ENCODE measurements at places on chromosomes 6 and 20.

GRCh38 chr6:137102851-137103492, 58.2 kb upstream of the IL20RA start:
- no peak for DNase-seq

GRCh38 chr6:105533301-105533700, 130.4 kb upstream of the PREP start:
- DNase-seq: no peak

DNA sequence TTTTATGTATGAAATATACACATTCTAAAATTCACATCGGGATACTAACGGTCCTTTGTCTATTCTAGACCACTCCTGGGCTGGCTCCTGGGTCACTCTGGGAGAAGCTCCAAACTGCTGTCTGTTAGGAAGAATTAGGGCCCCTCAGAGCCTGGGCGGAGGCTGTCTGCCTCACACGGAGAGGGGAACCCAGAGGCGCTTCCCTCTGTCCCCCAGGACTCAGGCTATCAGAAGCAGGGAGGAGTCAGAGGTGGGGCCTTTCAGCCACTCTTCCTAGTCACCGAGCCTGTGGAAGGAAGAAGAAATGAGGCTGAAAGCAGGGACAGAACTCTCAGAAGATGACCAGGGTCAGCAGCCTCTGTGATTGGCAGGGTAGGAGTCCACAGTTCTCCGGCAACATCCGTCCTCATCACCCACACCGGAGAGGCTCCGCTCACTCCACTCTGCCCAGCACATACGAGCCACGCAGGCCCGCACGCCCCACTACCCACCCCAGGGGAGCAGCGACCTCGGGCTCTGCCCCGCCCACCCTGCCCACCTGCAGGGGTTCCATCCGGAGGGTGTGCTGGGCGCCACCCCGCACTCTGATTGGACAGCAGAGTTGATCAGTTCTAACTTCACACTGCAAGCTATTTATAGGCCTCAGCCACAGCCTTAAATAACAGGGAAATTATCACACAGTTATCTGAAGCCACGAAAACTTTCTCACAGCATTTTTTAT, 182.1 kb upstream of the AFDN start:
- no peak for DNase-seq

GRCh38 chr6:123830120-123830519, 26.5 kb downstream of the NKAIN2 start:
- DNase-seq: no peak

DNA sequence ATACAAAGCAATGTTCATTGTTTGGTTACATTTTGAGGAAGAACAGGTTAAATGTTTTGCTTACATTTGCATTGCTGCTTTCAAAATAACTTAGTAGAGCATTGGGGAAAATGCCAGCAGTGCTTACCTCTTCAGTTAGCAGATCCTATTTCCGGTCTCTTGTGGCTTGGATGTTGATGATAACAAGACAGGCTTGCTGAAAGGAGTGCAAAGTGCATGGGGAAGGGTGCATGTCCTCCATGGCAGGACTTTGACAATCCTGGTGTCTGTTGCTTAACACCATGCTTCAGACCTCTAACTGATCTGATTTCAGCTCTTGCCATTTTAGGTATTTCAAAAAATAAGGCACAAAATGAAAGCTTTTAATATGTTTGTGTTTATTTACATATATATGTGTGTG, 21.1 kb downstream of the TPD52L1 start:
- DNase-seq: no peak

DNA sequence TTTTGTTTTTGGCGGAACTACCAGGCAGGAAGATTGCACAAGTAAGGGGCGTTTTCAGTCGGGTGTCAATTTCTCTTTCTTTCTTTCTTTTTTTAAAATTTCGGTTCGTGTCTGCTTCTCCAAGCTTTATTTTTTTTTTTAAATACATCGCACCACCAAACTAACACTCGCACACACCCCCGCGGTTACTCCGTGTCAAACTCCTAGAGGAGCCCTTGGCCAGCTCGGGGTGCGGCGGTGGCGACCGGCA, 338 bp downstream of the UTRN start:
- DNase-seq: peak; percentile 40

DNA sequence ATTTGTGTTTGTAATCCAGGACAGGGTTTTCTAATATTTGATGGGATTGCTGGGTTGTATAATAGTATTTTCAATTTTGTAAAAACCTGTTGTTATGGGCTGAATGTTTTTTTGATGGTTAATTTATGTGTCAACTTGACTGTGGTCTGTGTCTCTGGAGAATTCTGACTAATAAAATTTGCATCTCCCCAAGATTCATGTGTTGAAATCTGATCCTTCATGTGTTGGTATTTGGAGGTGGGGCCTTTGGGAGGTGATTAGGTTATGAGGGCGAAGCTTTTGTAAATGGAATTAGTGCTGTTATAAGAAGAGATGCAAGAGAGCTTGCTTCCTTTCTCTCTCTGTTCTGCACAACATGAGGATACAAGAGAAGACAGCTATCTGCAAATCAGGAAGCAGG, 48.7 kb upstream of the SAMD5 start:
- DNase-seq: no peak

GRCh38 chr6:129521946-129522345, 188.0 kb downstream of the ARHGAP18 start:
- DNase-seq: no peak

DNA sequence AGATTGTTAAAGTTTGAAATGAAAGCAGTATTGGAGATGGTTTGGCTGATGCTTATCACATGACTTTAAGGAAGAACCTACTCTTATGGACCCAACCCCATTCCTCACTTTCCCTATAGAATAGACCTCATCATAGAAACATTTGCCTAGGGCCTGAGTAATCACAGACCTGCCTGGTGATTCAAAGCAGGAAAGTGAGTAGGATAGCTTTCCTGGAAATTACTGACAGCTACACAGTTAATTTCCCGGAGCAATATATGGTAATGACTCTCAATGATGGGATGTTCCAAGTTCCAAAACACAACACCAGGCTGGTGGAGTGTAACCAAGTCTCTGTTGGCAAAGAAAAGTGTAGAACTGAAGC, 233.8 kb downstream of the SIM1 start:
- DNase-seq: no peak

DNA sequence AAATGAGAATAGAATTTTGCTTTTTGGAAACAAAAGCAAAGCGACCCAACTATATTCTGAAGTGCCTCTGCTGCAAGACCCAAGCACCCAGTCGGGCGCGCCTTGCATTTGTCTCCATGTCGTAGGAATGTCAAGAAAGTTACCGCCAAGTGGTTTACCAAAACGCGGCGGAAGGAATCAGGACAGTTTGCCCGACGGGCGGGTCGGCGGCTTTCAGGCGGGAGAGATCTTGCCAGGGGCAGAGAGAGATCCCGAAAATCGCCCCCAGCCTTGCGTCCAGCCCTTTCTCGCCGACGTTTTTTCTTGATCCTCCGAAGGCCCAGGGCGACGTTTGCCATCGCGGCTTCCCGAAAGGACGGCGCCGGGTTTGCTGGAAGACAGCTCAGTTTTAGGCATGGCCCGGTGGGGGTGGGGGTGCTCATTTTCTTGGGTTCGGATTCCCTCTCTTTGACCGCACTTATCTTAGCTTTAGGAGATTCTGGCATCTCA, 4.0 kb upstream of the LIN28B start:
- DNase-seq: no peak

DNA sequence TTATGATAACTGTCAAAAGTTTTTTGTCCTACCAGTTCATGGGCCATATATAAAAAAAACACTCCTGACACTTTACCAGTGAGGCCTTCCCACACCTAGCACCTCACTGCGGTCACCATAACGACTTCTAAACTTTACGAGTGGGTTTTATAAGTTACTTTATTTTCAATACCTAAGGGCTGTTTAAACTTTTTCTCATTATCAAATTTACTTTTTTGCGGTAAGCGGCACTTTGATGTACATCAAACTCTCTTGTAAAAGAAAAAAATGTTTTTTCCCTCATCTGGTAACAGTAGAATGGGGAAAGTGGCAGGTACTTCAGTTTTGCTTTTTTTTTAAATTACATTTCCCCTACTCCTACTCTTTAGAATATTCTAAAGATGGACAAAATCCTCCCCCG, 36.2 kb downstream of the FYN start:
- no peak for DNase-seq

GRCh38 chr20:61882716-61883615, 182.7 kb downstream of the TAF4 start:
- no peak for DNase-seq

GRCh38 chr6:159953091-159953601, 15.7 kb upstream of the IGF2R start:
- no peak for DNase-seq

DNA sequence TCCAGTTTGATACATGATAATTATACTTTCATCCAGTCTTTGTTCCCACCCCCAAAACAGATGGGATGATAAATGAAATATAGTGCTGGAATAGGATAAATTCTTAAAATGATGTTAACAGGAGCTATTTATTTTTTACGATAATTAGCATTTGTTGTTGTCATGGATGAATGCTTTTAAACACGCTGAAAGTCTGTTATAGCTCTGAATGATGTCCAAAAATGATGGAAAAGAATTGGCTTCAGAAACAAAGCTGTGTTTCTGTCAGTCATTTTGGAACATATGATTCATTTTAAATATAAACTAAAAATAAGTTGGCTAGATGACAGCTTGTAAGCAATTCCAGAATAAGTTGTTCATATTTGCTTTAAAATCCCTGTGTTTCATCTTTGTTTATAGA, 237.4 kb downstream of the GRIK2 start:
- DNase-seq: no peak

DNA sequence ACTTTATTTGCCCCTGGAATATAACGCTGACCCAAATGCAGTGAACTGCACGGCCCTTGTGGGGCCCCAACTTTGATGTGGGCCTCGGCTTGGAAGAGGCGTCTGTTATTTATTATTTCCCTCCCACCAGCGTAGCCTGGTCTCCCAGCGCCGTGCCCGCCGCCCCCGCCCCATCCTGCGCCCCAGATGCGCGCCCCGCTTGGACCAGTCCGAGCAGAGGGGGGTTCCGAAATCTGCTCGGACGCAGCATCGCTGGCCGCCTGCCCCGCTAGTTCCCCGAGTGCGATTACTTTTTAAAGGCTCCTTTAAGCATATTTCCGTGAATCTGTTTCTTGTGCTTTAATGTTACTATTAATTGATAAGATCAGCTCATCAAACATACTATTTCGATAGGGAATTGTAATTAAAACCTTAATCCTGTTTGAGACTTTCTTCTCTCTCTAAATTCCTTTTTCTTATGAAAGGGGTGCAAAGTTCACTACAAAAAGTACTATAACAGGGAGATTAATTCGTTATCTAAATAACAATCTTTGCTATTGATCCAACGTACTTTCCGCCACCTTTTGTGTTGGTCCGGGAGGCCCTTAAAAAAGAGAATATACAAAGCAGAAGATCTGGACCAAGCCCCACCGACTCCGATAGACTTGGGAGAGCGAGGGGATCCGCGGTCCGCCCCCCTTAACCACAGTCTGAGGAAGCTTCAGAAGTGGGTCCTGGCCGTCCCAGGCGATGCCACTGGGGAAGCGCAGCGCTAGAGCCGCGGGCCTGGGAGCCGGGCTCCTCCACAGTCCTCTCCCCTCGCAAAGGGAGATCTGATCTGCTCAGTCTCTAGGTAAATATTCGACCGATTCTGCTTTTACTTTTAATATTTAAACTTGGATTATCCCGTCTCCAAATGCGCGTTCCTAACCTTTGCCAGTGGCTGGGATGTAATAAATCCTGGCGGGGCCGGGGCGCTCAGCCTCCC, 10.2 kb downstream of the POU3F2 start:
- DNase-seq: no peak

DNA sequence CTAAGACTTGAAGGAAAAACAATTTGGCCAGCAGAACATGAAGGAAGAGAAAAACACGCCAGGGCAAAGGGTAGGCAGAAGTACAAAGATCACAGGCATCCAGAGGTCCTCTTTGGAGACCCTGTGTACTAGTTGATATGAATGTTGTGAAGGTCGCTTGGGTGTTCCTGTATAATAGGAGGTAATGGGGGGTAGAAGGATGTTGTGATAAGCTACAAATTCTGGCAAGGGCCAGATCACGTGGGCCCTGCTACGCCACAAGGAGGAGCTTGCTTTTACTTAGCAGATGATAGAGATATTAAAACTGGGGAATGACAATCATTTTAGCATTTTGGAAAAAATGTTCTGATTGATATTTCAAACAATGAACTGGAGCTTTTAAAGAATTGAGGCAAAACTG, 878 bp upstream of the HLA-DMA start:
- no peak for DNase-seq

GRCh38 chr20:11155156-11155756, 481.5 kb upstream of the JAG1 start:
- no peak for DNase-seq

GRCh38 chr20:40207655-40208054, 481.4 kb downstream of the MAFB start:
- no peak for DNase-seq

DNA sequence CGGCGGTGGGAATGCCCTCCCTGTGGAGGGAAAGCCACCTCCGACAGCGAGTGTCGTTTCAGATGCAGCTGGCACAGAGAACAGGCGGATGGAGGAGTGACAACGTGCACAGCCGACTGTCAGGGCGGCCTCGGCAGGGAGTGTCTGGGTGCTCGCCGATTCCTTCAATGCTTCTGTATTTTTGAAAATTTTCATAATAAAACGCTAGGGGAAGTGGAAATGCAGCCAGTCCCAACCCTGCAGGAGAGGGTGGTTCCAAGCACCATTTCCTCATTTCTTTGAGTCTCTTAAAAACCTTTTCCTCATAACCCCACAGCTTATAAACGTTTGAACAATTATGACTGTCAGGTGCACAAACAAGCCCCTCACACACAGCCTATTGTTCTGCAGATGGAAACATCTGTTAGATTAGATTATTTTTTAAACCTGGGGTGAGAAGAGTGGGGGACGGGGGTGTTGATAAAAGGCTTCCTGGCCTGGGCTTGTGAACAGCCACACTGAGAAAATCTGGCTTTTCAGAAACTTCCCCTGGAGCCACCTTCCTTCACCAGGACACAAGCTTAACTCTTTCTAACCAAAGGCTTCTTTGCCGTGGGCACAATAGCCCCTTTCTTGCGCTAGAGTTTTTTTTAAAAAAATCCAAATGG, 228.9 kb downstream of the ANKRD60 start:
- DNase-seq: no peak

DNA sequence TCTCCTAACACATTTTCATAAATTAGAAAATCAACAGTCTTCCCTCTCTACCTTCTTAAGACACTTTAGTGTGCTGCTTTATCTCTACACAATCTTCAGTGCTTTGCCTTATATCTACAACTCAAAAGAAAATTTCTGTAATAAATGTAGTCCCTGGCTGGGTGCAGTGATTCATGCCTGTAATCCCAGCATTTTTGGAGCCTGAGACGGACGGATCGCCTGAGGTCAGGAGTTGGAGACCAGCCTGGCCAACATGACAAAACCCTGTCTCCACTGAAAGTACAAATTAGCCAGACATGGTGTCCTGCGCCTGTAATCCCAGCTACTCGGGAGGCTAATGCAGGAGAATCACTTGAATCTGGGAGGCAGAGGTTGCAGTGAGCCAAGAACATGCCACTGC, 9.7 kb upstream of the EDN1 start:
- DNase-seq: peak; percentile 25

- DNase-seq: peak; percentile 24
These were observed 356 bp downstream of the BYSL start for GRCh38 chr6:41921712-41921998.

Data from AG08396 (cell line).